ENCODE measurements at places on chromosomes 4 and X. TPM values are rescaled to one million over a fixed set of nuclear protein-coding genes. Genes with fewer than 3 reads are reported as not detected.

DNA sequence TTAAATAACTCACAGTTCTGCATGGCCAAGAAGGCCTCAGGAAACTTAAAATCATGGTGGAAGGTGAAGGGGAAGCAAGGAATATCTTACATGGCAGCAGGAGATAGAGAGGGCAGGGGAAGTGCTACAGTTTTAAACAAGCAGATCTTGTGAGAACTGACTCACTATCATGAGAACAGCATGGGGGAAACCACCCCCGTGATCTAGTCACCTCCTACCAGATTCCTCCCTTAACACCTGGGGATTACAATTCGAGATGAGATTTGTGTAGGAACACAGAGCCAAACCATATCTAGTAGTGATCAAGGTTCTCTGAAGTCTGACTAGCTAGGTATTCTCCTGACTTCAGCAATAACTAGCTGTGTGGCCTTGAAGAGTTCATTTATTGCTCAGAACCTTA, 56.0 kb downstream of the BANK1 start:
- no peak for DNase-seq

GRCh38 chrX:97389761-97390192, 506.1 kb downstream of the RPA4 start:
- no peak for DNase-seq

- no peak for DNase-seq
These were observed 7.9 kb upstream of the KLHL8 start for GRCh38 chr4:87228262-87228860.

The MSANTD1 gene
- total RNA-seq = 2.4 TPM

DNA sequence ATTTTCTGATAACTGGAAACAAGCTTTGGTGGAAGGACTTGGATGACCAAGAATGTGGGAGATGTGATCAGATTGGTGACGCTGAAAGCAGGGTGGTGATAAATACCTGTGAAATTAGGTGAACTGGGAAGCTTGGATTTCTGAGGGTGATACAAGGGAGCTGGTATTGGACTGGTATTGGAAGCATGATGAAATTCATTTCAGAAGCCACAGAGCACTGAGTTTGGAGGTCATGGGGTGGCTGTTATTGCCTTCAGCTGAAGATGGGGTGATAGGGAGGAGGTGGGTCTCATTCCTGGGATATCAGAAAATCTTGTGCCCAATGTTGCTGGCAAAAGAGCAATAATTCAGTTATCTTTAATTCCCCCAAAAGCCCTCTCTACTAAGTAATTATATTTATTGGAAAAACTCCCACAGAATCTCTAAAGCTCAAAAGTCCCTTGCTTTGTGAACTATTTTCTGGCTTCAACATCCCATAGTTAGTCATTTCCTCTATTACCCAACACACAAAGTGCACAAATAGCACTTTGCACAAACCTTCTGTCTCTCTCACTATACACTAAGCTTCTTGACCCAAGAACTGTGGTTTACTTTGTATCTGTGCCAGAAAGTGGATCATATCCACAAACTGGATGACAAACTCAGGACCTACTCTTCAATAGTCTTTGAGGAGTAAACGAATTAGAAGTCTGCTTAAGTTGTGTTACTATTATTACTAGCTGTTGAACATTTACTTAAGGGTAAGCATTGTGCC, 23.1 kb upstream of the CAMK2D start:
- no peak for DNase-seq

The TMEM185A gene
- total RNA-seq = 22.9 TPM
